ENCODE measurements at places on chromosomes 6 and 20.
A peak's percentile ranks its signal among the peaks of the same experiment; 100 is the strongest.

DNA sequence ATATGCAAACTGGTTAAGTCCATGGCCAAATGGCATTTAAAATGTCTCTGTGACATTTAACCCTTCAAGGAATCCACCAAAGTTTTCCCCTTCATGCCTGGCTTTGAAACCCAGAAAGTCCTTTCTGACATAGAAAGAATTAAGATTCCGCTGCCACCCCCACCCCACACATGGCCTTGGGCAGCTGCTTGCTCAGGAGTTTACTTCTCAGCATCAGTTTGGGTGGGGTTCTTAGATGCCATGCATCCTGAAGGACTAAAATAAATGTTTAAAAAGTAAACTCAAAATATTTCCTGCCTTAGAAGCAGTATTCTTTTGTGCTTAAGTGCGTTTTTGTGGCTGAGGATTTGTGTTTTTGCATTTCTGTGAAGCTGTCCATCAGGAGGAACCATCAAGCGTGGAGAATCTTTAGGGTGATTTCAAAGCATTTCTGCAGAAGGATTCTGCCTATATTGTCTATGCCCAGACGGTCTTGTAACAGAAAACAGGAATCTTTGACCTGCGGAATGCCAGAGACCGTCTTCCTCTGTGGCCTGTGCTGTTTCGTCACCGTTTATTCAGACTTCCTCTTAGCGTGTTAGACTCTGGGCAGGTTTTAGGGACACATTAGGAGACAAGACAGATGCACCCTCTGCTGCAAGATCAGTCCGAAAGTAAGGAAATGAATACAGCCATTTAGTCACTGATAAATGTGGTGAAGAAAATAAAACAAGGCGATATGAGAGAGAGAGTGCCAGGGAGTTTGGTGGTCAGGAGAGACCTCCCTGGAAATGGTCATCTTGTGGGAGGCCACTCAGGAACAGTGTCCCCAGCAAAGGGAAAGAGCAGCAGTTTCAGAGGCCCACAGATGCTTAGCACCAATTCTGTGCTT lies 6.2 kb downstream of the DUSP22 start:
- DNase-seq = no peak

GRCh38 chr20:17620371-17621228 lies 50.7 kb downstream of the DSTN start:
- DNase-seq = no peak

DNA sequence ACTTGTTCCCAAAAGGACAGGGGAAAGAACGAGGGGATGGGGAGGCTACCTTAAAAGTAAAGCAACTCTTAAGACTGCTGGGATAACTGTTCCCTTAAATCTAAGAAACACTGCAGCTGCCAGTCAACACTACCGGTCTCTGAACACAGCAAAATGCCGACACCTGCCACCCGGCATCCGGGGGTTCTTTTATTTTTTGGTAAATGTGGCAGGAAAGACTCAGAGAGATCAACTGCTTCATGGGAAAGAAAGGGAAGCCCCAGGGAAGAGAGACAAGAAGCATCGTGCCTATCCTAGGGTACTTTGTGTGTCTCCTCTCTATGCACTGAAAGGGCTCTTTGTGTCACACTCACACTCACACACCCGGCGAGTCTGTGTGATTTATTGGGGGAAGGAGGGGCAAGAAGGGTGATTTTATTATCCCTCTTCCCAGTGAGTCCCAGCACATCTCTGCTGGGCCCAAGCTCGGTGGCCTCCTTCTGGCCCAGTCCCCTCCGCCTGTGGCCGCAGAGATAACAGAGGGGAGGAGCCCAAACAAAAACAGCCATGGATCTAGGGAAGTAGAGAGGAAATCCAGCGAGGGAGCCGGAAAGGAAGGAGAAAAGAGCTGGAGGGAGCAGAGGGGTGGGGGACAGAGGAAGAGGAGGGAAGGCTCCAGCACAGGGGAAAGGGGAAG lies 1.4 kb downstream of the FYN start:
- DNase-seq = no peak

- DNase-seq = no peak
Observed at GRCh38 chr6:11341867-11342266, 109.4 kb upstream of the NEDD9 start.

GRCh38 chr6:53544470-53545308 lies at the start of gene GCLC:
GCLC (minus strand) TSS chr6:53545101; CDS start chr6:53544645, 456 bp downstream.
- DNase-seq = peak; percentile 81

- DNase-seq = no peak
Observed at GRCh38 chr6:30005482-30005881, 55.6 kb upstream of the POLR1H start.

- DNase-seq = no peak
Observed at GRCh38 chr6:83215131-83216047, 22.2 kb downstream of the RWDD2A start.

- DNase-seq = no peak
Observed at GRCh38 chr6:110884321-110884720, 9.7 kb downstream of the AMD1 start.

GRCh38 chr6:2414885-2415547 lies 169.6 kb upstream of the GMDS start:
- DNase-seq = no peak

- no peak for DNase-seq
Observed at GRCh38 chr6:108712946-108713345, 135.3 kb upstream of the ARMC2 start.

DNA sequence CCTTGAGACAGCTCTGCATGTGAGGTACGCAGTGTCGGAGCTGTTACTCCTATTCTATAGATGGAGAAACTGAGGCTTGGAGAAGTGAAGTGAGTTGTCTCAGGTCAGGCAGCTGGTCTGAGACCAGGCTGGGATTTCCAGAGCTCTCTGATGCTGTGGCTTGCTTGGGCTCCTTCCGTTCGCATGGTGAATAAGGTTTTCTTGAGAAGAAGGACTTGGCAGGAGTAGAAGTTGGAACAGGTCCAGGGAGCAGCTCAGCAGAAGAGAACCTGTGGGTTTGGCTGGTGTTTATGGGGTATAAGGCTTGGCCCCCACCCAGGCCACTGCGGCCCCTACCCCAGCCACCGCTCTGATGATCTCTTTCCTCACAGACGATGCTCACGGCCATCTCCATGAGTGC lies 7.4 kb downstream of the SLC12A5 start:
- DNase-seq = no peak

GRCh38 chr20:58980711-58981627 lies at the start of gene NELFCD:
NELFCD (plus strand) TSS chr20:58981256; CDS start chr20:58981310, 54 bp downstream.
- DNase-seq = peak; percentile 67

GRCh38 chr20:50588034-50588736 lies 78.0 kb downstream of the PTPN1 start:
- DNase-seq = peak; percentile 31
